PC-9 (cell line): ENCODE measurements at places on chromosomes 3 and 15. TPM values are rescaled to one million over a fixed set of nuclear protein-coding genes. Genes with fewer than 3 reads are reported as not detected.

FSIP1 gene
- total RNA-seq: 0.63 and 1.2 TPM in 2 replicates

GRCh38 chr3:171248426-171249111 is 211.6 kb downstream of the TNIK start:
- DNase-seq: no peak

RAP2B gene
- total RNA-seq: 31.1 and 38.2 TPM in 2 replicates

IL17RC gene
- total RNA-seq: 45.0 and 54.6 TPM in 2 replicates
